ENCODE measurements at places on chromosomes 4 and X. TPM values are rescaled to one million over a fixed set of nuclear protein-coding genes. Genes with fewer than 3 reads are reported as not detected.

DNA sequence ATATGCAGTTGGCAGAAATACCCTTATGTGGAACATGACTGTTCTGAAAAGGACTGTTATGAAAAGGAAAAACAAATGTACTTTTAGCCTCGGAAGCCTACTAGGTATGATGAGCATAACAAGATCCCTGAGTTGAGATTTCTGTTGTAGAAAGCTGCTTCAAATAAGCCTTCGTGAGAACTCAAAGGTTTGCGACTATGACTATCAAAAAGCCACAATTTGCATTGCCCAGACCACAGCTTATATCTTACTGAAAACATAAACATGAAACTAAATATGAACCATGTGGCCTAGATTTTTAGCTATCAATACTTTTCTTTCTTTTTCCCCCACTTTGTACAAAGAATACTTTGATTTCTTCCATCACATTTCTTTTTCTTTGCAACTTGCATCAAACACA is 398.2 kb upstream of the LCORL start:
- H3K36me3 ChIP-seq, result no peaks in the 10 kb centered on the region
- H3K4me3 ChIP-seq, result no peak overlapping the region
- H3K4me1 ChIP-seq, result no peaks in the 10 kb centered on the region
- no peaks in the 10 kb centered on the region for H3K27me3 ChIP-seq

GRCh38 chrX:23662853-23663252 is 4.4 kb upstream of the PRDX4 start:
- H3K4me3 ChIP-seq, result no peak overlapping the region
- no peak for DNase-seq
- H3K4me1 ChIP-seq, result peaks cover 27% of the 10 kb centered on the region
- H3K36me3 ChIP-seq, result no peaks in the 10 kb centered on the region
- H3K27ac ChIP-seq, result peak overlapping the region; percentile 94

- no peak overlapping the region for H3K27ac ChIP-seq
- DNase-seq, result no peak
- no peaks in the 10 kb centered on the region for H3K4me1 ChIP-seq
Measured at GRCh38 chr4:8745005-8745790, 126.4 kb downstream of the HMX1 start.

GRCh38 chrX:906586-906985 is 276.0 kb downstream of the SHOX start:
- H3K27me3 ChIP-seq, result peaks cover 5% of the 10 kb centered on the region
- no peaks in the 10 kb centered on the region for H3K4me1 ChIP-seq
- no peak overlapping the region for H3K4me3 ChIP-seq
- H3K27ac ChIP-seq, result no peak overlapping the region
- no peaks in the 10 kb centered on the region for H3K36me3 ChIP-seq
- no peak for DNase-seq

- no peaks in the 10 kb centered on the region for H3K36me3 ChIP-seq
- H3K4me3 ChIP-seq, result no peak overlapping the region
- H3K27ac ChIP-seq, result no peak overlapping the region
- no peak for DNase-seq
- no peaks in the 10 kb centered on the region for H3K4me1 ChIP-seq
Measured at GRCh38 chr4:186813377-186814068, 89.9 kb upstream of the FAT1 start.

The BST1 gene
- total RNA-seq, result 0.38 TPM

DNA sequence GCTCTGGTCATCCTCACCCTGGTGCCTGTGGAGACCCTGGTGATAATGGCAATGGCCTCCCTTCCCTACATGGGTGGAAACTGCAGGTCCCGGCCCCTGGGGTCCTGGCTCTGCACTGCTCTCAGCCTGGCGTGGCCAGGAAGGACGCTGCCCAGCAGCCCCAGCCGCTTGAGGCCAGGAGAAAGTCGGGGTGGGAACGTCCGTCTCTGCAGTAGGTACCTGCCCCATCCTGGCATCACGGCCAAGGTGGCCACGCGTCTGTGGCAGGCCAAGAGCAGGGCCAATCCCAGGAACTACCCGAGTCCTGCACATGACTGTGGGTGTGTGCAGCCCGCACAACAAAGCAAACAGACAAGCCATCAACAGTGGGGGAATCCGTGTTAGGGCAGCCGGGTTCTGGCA is 33.8 kb downstream of the FGFRL1 start:
- no peak for DNase-seq
- no peaks in the 10 kb centered on the region for H3K36me3 ChIP-seq
- peaks cover 2% of the 10 kb centered on the region for H3K4me1 ChIP-seq
- peaks cover 39% of the 10 kb centered on the region for H3K27me3 ChIP-seq
- H3K4me3 ChIP-seq, result no peak overlapping the region

GRCh38 chrX:16208601-16209000 is 41.3 kb downstream of the MAGEB17 start:
- H3K36me3 ChIP-seq, result no peaks in the 10 kb centered on the region
- H3K4me1 ChIP-seq, result no peaks in the 10 kb centered on the region
- DNase-seq, result no peak
- no peak overlapping the region for H3K4me3 ChIP-seq

DNA sequence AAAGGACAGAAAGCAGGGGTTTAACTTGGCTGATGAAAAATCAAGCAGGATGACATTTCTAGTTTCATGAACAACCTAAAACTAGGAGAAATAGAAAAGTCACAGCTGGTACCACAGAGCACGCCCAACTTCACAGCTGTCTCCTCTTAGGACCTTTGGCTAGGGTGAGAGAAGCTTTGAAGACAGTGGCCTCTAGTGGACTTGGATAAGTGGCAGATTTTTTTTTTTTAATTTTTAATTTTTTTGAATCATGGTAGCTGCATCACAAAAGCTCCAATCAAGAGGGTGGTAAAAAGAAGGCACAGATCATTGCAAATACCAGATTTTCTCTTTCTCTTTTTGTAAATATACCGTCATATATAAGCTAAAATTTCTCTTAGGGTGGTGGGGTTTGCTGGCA is 20.2 kb upstream of the MAP3K15 start:
- no peak overlapping the region for H3K4me3 ChIP-seq
- no peaks in the 10 kb centered on the region for H3K27me3 ChIP-seq
- H3K36me3 ChIP-seq, result no peaks in the 10 kb centered on the region
- no peak overlapping the region for H3K27ac ChIP-seq

DNA sequence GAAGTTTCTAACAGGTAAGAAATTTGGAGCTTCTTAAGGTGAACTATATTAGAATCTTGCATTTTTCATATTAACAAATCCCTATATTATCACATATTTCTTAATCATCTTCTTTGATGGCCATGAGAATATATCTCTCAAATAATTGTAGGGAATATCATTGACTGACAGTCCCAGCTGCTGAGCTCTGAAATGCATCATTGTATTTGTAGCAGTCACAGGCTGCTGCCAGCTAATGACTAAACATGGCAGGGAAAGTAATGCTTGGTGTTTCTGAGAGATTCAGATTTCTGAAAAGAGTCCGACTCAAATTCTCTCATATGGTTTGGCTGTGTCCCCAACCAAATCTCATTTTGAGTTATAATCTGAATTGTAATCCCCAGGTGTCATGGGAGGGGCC is 171.9 kb downstream of the TRAM1L1 start:
- H3K36me3 ChIP-seq, result no peaks in the 10 kb centered on the region
- no peak overlapping the region for H3K4me3 ChIP-seq
- H3K27ac ChIP-seq, result no peak overlapping the region
- no peaks in the 10 kb centered on the region for H3K4me1 ChIP-seq
- no peak for DNase-seq

GRCh38 chrX:132820675-132821074 is 137.8 kb downstream of the HS6ST2 start:
- H3K27me3 ChIP-seq, result no peaks in the 10 kb centered on the region
- H3K36me3 ChIP-seq, result no peaks in the 10 kb centered on the region
- no peak overlapping the region for H3K4me3 ChIP-seq
- no peak overlapping the region for H3K27ac ChIP-seq

DNA sequence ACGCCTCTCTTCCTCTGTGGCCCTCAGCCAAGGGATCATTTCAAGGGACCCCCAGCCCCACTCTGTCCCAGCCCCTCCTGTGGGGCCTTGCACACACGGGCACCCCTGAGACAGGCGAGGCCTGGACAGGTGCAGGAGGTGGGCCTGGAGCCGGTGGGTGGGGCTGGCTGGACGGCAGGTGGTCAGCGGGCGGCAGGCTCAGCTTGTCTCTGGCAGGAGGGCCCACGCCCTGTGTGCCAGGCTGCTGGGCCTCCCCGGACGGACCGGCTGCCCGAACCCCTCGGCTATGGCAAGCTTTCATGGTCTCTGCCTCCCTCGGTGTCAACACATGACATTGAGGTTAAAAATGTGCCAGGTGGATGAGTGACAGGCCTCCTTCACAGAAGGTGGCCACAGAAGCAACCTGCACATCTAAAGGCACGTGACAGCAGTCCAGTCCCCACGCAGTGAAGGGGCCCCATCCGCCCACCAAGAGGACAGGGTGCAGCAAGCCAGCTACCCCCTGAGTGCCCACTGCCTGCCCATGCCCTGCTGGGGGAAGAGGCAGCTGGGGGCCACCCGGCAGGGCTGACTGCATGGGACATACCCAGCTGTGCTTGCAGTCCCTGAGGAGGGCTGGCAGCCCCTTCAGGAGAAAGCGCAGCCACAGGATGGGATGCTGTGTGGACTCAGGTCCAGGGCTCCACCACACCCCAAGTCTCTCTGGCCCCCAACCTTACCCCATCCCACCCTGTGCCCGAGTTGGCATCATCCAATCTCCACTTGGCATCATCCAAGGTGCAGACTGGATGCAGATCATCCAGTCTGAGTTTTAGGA is 109.3 kb downstream of the FAM53A start:
- no peaks in the 10 kb centered on the region for H3K36me3 ChIP-seq
- no peak for DNase-seq
- H3K4me1 ChIP-seq, result no peaks in the 10 kb centered on the region
- no peak overlapping the region for H3K27ac ChIP-seq
- H3K27me3 ChIP-seq, result no peaks in the 10 kb centered on the region
- no peak overlapping the region for H3K4me3 ChIP-seq

The WAS gene
- 89.8 TPM for total RNA-seq

DNA sequence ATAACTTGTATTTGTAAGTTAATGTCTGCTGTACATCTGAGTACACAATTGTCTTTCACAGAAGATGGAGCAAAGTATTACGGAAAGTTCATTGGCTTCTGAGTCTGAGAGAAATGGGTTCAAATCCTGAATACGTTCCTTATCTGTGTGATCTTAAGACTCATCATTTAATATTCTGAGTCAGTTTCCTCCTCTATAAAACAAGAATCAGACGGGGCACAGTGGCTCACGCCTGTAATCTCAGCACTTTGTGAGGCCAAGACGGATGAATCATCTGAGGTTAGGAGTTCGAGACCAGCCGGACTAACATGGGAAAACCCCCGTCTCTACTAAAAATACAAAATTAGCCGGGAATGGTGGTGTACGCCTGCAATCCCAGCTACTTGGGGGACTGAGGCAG is 57.8 kb downstream of the APBB2 start:
- H3K27ac ChIP-seq, result no peak overlapping the region
- H3K4me3 ChIP-seq, result no peak overlapping the region
- H3K27me3 ChIP-seq, result peaks cover 8% of the 10 kb centered on the region
- H3K36me3 ChIP-seq, result no peaks in the 10 kb centered on the region
- no peaks in the 10 kb centered on the region for H3K4me1 ChIP-seq

- no peak overlapping the region for H3K4me3 ChIP-seq
- no peak for DNase-seq
- peaks cover 18% of the 10 kb centered on the region for H3K27me3 ChIP-seq
- no peak overlapping the region for H3K27ac ChIP-seq
- no peaks in the 10 kb centered on the region for H3K36me3 ChIP-seq
Measured at GRCh38 chr4:174089711-174090110, 193.8 kb downstream of the FBXO8 start.

DNA sequence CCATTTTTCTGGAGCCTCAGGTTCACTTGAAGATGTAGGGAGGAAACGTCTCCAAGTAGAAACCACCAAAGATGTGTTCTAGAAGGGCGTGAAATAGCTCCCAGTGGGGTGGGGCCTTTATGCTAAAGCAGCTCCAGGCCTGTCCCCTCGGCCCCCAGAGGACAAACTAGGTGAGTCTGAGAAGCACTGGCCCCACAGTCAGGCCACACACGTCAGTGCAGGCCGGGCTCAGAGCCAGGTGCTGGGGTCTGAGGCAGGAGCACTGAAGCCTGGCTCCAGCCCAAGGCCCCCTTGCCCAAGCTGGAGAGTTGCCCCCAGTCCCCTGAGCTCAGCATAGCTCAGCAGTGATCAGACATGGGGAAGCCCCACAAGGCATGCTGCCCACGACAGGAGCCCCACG is 95.4 kb upstream of the PSAPL1 start:
- peaks cover 18% of the 10 kb centered on the region for H3K27me3 ChIP-seq
- no peaks in the 10 kb centered on the region for H3K4me1 ChIP-seq
- no peak overlapping the region for H3K27ac ChIP-seq

The CTAG2 gene
- 39.6 TPM for total RNA-seq

GRCh38 chrX:138929926-138930582 is 218.5 kb upstream of the FGF13 start:
- no peaks in the 10 kb centered on the region for H3K4me1 ChIP-seq
- no peaks in the 10 kb centered on the region for H3K27me3 ChIP-seq

The ALAS2 gene
- not detected for total RNA-seq

The SOWAHD gene
- 0.18 TPM for total RNA-seq

DNA sequence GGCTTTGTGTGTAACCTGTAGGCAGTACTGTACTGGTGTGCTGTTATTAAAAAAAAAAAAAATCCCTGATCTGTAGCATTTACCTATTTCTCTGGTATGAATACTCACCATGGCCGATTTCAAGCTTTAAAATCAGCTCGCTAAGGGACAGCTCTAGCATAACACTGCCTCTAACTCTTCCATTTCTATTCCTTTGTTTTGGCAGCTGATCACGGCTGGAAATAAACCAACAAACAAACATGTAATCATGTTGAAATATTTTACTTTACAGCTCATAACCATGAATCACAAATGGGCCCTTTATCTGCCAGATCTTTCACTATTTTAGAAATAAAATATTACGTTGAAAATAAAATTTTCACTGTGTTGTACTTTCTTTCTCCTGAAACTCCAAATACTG is 60.5 kb upstream of the IL15 start:
- no peak for DNase-seq
- H3K36me3 ChIP-seq, result no peaks in the 10 kb centered on the region
- H3K27me3 ChIP-seq, result no peaks in the 10 kb centered on the region
- no peak overlapping the region for H3K4me3 ChIP-seq

The IL21 gene
- not detected for total RNA-seq

DNA sequence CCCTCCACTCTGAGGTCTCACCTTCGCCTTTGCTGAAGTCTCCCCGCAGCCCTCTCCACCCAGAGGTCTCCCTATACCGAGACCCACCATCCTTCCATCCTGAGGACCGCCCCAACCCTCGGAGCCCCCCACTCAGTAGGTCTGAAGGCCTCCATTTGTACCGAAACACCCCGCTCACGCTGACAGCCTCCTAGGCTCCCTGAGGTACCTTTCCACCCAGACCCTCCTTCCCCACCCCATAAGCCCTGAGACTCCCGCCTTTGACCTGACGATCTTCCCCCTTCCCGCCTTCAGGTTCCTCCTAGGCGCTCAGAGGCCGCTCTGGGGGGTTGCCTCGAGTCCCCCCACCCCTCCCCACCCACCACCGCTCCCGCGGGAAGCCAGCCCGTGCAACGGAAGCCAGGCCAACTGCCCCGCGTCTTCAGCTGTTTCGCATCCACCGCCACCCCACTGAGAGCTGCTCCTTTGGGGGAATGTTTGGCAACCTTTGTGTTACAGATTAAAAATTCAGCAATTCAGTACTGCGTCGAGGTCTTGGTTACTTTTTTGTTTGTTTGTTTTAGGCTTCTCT is 5.0 kb downstream of the SOD3 start:
- no peak overlapping the region for H3K4me3 ChIP-seq
- DNase-seq, result no peak
- H3K4me1 ChIP-seq, result peaks cover 2% of the 10 kb centered on the region

- peak; percentile 17 for DNase-seq
- peak overlapping the region; percentile 77 for H3K4me3 ChIP-seq
- H3K4me1 ChIP-seq, result peaks cover 5% of the 10 kb centered on the region
- H3K36me3 ChIP-seq, result peaks cover 30% of the 10 kb centered on the region
Measured at GRCh38 chrX:2325076-2325784, 175.5 kb downstream of the DHRSX start.
